ENCODE measurements at places on chromosomes 6 and 20.
A peak's percentile ranks its signal among the peaks of the same experiment; 100 is the strongest.

DNA sequence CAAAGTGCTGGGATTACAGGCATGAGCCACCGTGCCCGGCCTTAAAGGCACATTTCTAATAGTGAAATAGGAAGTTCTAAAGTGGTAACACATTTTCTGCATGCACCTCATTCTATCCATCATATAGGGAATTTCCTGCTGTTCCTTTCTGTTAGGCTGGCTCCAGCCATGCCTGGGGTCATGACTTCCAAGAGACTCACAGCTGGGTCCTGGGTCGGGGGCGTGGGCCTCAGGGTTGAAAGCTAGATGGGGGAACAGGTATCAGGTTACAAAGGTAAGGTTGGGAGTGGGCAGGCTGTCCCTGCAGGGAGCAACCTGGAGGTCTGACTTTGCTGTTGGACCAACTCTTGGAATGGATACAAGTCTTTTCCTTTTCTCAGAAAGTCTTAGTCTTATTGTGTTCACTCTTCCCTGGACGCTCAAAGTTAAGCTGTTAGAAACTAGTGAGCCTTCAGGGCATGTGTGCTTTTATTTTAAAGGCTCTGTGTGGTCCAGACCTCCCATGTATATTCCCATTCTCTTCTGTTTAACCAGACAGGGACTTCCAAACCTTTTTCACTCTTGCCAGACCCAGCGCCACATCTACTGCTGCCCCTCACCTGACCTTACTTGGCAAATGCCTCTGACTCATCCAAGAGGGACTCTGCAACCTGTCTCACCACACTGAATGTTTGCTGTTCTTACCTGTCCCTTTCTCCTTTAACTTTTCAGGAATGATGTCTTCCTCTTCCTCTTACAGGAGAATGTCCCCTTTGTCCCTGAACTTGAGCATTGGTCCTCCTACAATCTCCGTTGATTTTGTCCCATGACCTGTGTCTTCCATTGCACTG lies 64.4 kb downstream of the TMEM170B start:
- no peak for DNase-seq

DNA sequence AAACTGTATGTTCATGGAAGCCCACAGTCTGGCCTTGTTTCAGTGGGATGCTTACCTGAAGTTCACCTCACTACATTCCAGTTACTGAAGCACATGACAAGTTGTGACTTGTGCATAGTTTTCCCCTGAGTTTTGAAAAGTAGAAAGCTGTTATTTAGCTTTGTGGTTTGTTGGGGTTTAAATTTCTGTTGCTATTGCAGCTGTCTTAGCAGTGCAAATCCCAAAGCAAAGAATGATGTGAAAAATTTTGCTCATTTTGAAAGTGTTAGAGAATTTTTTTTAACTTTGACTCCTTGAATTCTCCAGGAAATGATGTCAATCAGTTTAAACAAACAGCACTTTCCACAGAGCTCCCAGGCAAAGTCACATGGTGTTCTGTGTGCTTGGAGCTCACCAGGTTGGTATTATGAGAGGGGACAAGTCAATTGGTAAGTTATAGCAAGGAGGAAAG lies 268.4 kb downstream of the ADGRG6 start:
- no peak for DNase-seq

GRCh38 chr6:55604021-55604420 lies 25.0 kb upstream of the HMGCLL1 start:
- DNase-seq = no peak

- DNase-seq = no peak
These were observed 80.2 kb upstream of the RNF217 start for GRCh38 chr6:124881898-124882578.

- DNase-seq = no peak
These were observed 329.8 kb downstream of the KIF16B start for GRCh38 chr20:16243470-16243869.

- DNase-seq = no peak
These were observed 14.8 kb downstream of the TP53RK start for GRCh38 chr20:46674253-46675083.

- no peak for DNase-seq
These were observed 405.2 kb downstream of the RFPL4B start for GRCh38 chr6:112752305-112752704.

DNA sequence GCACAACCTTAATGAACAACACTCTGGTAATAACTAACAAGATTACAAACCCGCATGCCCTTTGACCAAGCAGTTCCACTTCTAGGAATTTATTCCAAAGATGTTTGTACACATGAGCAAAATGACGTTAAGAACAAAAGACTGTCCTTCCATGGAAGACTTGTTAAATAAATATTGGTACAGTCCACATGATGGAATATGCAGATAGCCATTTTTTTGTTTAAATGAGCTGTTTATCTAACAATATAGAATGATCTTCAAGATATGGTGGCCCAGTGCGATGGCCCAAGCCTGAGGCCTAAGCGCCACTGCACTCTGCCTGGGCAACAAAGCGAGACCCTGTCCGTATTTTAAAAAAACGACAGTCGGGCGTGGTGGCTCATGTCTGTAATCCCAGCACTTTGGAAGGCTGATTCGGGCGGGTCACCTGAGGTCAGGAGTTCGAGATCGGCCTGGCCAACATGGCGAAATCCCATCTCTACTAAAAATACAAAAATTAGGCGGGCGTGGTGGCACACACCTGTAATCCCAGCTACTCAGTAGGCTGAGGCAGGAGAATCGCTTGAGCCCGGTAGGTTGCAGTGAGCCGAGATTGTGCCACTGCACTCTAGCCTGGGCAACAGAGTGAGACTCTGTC lies 7.4 kb upstream of the AHCY start:
- DNase-seq = no peak

GRCh38 chr6:120096696-120097260 lies 747.2 kb upstream of the MAN1A1 start:
- DNase-seq = no peak

GRCh38 chr20:25239387-25240370 lies 8.2 kb upstream of the PYGB start:
- DNase-seq = no peak

DNA sequence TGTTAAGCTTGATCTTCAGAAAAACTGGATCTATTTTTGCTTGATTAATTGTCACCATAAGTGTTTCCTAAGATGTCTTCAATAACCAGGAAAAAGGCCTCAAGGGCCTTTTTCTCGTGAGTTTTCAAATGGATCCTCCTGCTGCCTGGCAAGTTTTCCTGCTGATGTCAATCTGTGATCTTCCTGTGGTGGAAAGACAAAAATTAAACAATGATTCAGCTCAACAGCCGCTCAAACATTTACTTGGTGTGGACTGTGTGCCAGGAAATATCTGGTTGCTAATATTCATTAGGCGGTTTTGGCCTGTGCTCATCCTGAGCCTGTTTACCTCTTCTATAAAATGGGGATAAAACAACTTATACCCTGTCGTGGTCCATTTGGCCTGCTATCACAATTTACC lies 35.4 kb upstream of the SSTR4 start:
- no peak for DNase-seq

GRCh38 chr20:38001173-38001875 lies 31.9 kb downstream of the TTI1 start:
- peak; percentile 27 for DNase-seq

DNA sequence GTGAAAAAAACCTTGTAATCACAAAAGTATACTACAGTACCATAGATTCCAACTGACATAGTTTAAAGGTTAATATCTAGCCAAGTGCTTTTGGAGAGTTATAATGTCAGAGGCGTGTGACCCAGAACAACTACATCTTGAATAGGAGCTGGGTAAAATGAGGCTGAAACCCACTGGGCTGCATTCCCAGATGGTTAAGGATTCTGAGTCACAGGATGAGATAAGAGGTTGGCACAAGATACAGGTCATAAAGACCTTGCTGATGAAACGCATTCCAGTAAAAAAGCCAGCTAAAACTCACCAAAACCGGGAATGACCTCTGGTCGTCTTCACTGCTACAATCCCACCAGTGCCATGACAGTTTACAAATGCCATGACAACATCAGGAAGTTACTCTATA lies 22.4 kb upstream of the KIAA0408 start:
- DNase-seq = no peak

DNA sequence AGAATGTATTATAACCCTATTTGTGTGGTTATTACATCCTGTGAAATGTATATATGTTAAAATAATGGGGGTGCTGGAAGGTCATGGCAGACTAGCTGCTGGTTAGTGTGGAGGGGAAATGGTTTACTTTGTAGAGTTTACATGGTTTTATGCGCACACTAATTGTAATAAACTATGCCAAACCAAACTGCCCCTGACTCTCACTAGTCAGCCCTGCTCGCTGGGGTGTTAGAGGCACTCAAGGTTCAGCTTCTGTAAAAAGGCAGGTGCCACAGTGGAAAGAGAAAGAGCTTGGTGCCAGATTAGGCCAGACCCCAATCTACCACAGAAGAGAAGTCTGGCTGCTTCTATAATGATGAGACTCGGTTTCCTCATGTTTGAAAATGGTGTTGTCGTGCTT lies 52.7 kb downstream of the GOPC start:
- DNase-seq = no peak

GRCh38 chr20:39935901-39936300 lies 753.1 kb downstream of the MAFB start:
- no peak for DNase-seq

GRCh38 chr6:46901882-46902314 lies 19.8 kb downstream of the ADGRF5 start:
- DNase-seq = no peak

DNA sequence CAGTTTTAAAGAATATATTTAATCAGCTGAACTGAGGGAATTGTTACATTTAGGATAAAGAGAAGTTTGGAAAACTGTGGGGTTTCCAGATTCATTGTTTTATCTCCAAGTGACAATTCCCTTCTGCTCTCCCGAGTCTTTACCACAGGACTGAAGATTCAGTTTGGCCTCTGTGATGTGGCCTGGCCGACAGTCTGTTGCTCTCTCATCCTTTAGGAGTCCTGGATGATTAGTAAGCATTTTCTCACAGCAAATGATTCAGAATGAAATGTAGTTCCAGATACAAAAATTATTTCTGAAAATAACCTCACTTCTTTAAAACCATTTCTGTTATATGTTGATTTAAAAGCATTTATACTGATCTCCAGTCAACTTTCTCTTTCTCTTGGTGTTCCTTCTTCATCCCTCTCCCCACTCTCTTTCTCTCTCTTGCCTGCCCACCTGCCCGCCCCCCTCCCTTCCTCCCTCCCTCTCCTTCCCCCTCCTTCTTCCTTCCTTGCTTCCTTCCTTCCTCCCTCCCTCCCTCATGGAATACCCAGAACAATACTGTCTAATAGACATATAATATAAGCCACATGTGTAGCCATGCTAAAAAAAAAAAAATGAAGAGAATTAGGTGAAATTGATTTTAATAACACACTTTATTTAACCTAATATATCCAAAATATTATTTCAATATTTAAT lies 254.9 kb downstream of the PRL start:
- no peak for DNase-seq

DNA sequence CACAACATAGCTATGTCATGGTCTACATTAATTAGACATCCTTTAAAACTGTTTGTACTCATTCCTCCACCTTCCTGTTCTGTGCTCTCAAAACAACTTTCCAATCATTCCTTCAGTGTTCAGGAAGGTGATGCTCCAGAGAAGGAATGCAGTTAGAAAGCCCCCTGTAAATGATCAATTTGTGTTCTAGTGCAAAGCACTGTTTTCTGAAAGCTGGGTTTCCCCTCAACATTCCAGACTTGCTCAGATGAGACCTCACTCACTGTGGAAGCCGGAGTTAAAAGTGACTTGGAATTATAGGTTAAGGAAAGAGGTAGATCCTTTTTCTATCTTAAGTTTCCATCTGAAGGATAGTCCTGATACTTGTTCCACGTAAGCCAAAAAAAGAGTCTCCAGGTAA lies 95.9 kb downstream of the BMP2 start:
- DNase-seq = no peak

DNA sequence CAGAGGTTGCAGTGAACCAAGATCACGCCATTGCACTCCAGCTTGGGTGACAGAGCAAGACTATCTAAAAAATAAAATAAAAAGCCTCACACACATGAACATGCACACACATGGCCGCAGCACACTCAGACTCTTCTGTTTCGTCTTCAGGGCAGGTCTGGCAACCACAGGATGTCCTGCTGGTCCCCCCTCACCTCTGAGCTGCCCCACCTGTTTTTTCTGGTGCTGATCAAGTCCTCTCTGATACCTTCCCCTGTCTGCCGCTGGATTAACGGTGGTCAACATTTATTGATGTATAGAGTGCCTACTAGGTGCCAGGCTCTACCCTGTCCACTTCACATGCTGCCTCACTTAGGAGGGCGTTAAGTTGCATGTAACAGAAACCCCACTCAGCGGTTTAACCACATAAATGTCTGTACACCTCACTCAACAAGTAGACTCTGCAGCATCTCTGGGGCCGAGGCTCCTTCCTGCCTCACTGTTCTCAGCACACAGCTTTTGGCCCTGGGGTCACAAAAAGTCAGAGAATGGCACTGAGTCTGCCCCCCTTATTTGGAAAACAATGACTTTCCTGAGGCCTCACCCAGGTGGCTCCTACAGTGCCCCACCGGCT lies 4.5 kb upstream of the AP5S1 start:
- DNase-seq = peak; percentile 34

DNA sequence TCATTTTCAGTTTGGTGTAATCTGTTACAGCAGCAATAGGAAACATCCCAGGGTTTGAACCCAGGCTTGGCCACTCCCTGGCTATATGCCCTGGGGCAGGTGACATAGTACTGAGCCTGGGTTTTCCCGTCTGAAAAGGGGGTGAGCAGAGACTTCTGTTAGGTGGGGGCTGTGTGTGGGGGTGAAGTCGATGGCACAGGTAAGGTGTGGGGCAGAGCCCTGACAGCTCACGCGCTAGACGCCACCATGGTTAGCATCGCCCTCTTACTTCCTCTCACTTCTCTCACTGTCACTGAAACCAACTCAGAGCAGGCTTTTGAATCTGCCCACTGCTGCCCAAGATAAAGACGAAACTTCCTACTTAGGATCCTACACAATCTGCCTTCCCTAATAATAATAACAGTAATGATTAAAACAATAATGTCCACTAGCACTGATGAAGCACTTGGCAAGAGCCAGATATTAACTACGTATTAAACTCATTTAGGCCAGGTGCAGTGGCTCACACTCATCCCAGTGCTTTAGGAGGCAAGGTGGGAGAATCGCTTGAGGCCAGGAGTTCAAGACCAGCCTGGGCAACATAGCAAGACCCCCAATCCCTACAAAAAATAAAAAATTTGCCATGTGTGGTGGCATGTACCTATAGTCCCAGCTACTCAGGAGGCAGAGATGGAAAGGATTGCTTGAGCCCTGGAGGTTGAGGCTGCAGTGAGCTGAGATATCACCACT lies 117.9 kb upstream of the PTPN1 start:
- DNase-seq = peak; percentile 18

GRCh38 chr20:50690650-50691572 lies at the start of gene RIPOR3:
RIPOR3 (minus strand) TSS chr20:50691542; CDS start chr20:50691128, 414 bp downstream.
- peak; percentile 6 for DNase-seq

- DNase-seq = no peak
These were observed 8.2 kb downstream of the SPINT3 start for GRCh38 chr20:45507011-45507820.

GRCh38 chr6:75268121-75268987 lies 16.2 kb downstream of the TMEM30A start:
- DNase-seq = no peak

- no peak for DNase-seq
These were observed 16.7 kb downstream of the FARS2 start for GRCh38 chr6:5278047-5278446.

- DNase-seq = no peak
These were observed 165.4 kb downstream of the CDH26 start for GRCh38 chr20:60123652-60124051.
